ENCODE measurements at places on chromosomes 13 and 19. TPM values are rescaled to one million over a fixed set of nuclear protein-coding genes. Genes with fewer than 3 reads are reported as not detected.

C5AR1 gene
- not detected for total RNA-seq

ZNF556 gene
- not detected for total RNA-seq

TEX29 gene
- not detected for total RNA-seq

WDR62 gene
- 0.98 TPM for total RNA-seq

AMER2 gene
- not detected for total RNA-seq

KLK14 gene
- not detected for total RNA-seq

CLEC4G gene
- 0.76 TPM for total RNA-seq

CALR3 gene
- total RNA-seq: not detected

FFAR2 gene
- total RNA-seq: not detected

TDRD12 gene
- total RNA-seq: 0.17 TPM

ZNF264 gene
- total RNA-seq: 26.1 TPM

ZNF317 gene
- 9.9 TPM for total RNA-seq

IL4I1 gene
- total RNA-seq: 0.52 TPM

ZNF540 gene
- 0.34 TPM for total RNA-seq

OR7A5 gene
- total RNA-seq: not detected

ZFR2 gene
- total RNA-seq: 0.09 TPM

GFY gene
- total RNA-seq: not detected

PRODH2 gene
- total RNA-seq: not detected

TNFRSF19 gene
- total RNA-seq: 0.22 TPM

GJB6 gene
- total RNA-seq: not detected

ZNF492 gene
- total RNA-seq: 0.34 TPM

ZNF426 gene
- 16.4 TPM for total RNA-seq

PIBF1 gene
- 13.0 TPM for total RNA-seq

ZBTB45 gene
- 4.4 TPM for total RNA-seq

ATP8A2 gene
- total RNA-seq: 0.11 TPM

IFI30 gene
- total RNA-seq: 4.5 TPM

LILRB4 gene
- total RNA-seq: not detected
